HCT116 (cell line): ENCODE measurements at places on chromosomes 7 and 10. TPM values are rescaled to one million over a fixed set of nuclear protein-coding genes. Genes with fewer than 3 reads are reported as not detected.

DNA sequence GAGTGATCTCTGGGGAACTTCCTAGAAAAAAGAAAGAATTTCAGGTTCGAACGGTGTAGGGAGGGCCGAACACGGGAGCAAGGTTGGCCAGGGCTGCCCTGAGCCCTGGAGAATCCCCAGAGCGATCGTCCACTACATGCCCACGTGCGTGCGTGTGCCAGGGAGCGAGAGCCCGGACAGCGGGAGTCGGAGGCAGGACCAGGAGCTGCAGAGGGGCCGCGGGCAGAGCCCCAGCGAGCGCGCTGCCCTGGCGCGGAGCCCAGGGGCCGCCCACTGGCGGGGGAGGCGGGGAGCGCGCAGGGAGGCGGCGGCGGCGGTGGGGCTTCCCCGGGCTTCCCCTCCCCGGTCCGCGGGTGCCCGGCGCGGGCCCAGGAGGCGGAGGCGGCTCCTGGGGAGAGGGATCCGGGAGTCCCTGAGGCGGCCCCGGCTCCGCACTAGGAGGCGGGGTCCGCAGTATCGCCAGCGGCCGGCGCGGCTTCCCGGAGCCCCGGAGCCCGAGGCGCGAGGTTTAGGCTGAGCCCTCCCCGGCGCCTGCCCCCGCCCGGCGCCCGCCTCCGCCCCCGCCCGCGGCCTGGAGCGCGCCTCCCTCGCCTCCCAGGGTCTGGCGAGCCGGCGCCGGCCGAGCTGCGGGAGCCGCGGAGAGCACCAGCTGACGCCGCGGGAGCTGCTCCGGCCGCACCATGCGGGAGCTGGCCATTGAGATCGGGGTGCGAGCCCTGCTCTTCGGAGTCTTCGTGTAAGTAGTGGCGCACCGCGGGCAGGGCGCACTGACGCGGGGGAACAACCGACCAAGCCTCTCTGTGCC lies at the start of gene PLPP4:
TSS of gene PLPP4 (plus strand) at position 602 of the 805 bp plus-strand sequence. CDS start at position 681, 79 bp downstream.
- H3K36me3 ChIP-seq = no peaks in the 10 kb centered on the region
- no peak within 1 kb of the TSS for H3K4me3 ChIP-seq
- no peaks in the 10 kb centered on the region for H3K4me1 ChIP-seq
- H3K27ac ChIP-seq = no peak within 1 kb of the TSS
- H3K27me3 ChIP-seq = peaks cover 25% of the 10 kb centered on the region

- H3K36me3 ChIP-seq = no peaks in the 10 kb centered on the region
- H3K27ac ChIP-seq = no peak overlapping the region
- H3K4me3 ChIP-seq = no peak overlapping the region
- DNase-seq = peak; percentile 42
Observed at GRCh38 chr7:122951006-122951405, 44.5 kb downstream of the TAS2R16 start.

The TAS2R41 gene
- not detected for total RNA-seq

DNA sequence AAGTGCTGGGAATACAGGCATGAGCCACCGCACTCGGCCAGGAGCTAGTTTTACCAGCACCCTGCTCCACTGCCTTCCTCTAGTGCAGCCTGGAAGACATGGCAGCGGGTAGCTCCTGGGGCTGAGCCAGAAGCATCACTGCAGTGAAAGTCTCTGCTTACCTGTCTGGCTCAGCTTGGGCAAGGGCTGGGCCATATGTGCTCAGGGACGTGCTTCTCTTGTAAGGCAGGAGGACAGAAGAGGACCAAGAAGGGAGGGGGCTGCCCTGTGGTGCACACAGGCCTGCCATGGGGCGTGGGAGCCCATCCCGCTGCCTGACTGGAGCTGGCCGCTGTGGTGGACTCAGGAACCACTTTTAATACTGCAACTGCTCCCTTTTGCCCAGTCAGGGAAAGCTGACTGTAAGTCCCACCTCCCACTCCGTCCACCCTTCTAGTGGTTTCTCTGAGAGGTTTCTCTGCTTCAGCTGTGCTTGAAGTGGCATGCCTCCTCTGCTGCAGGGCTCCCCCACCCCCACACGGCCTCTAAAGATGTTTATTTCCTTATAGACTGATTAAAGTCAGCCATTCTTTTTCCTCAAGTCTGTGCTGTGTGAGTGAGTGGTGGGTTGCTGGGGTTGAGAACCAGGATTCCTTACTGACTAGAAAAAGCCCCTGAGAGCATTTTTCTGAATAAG lies 25.3 kb upstream of the C10orf95 start:
- peaks cover 11% of the 10 kb centered on the region for H3K36me3 ChIP-seq
- H3K27me3 ChIP-seq = no peaks in the 10 kb centered on the region
- DNase-seq = no peak

DNA sequence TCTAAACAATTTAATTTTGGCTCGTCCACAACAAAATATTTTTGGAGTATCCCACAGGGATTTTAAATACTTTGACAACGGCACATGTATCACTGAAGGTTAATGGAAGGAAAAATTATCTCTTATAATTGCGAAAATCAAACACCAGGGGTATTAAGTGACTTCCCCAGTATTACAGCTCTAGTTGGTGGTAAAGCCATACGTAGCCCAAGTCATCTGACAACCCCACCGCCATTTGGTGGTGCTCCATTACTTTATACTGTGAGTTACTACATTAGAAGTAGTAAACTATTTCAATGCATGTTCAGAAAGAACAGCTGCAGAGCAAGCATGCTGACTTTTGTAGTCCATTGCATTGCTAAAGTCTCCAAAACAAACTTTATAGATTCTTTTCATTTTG lies 179.7 kb downstream of the HGF start:
- H3K4me1 ChIP-seq = no peaks in the 10 kb centered on the region
- no peak for DNase-seq
- no peak overlapping the region for H3K27ac ChIP-seq
- no peaks in the 10 kb centered on the region for H3K27me3 ChIP-seq
- no peak overlapping the region for H3K4me3 ChIP-seq

GRCh38 chr7:48106906-48107659 lies 18.0 kb downstream of the UPP1 start:
- no peaks in the 10 kb centered on the region for H3K27me3 ChIP-seq
- no peak for DNase-seq
- no peak overlapping the region for H3K4me3 ChIP-seq
- H3K4me1 ChIP-seq = no peaks in the 10 kb centered on the region

DNA sequence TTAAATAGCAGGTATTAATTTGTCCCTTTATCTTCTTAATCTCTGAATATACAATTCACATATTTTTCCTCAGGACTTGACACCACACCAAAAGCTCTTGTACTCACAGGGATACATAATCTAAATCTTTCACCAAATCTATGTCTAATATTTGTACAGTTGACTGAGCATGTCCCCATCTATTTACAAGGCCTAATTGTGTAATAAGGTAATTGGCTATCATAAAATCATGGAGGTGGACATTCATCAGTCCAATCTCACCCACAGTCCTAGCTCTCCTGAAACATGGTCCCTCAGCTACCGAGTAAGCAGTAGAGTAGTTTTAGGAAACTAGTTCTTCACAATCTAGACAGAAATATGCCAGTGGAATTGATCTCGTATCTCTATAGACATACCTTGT lies 30.3 kb upstream of the EGFR start:
- H3K27me3 ChIP-seq = no peaks in the 10 kb centered on the region
- H3K36me3 ChIP-seq = no peaks in the 10 kb centered on the region
- no peak overlapping the region for H3K4me3 ChIP-seq
- H3K27ac ChIP-seq = no peak overlapping the region
- H3K4me1 ChIP-seq = no peaks in the 10 kb centered on the region

The TDRD1 gene
- not detected for total RNA-seq

- H3K4me1 ChIP-seq = peaks cover 4% of the 10 kb centered on the region; the same call in 1 of the 2 replicates
- H3K4me3 ChIP-seq = no peak overlapping the region
- no peak for DNase-seq
- no peaks in the 10 kb centered on the region for H3K36me3 ChIP-seq
Observed at GRCh38 chr7:50681432-50682045, 101.2 kb downstream of the GRB10 start.

DNA sequence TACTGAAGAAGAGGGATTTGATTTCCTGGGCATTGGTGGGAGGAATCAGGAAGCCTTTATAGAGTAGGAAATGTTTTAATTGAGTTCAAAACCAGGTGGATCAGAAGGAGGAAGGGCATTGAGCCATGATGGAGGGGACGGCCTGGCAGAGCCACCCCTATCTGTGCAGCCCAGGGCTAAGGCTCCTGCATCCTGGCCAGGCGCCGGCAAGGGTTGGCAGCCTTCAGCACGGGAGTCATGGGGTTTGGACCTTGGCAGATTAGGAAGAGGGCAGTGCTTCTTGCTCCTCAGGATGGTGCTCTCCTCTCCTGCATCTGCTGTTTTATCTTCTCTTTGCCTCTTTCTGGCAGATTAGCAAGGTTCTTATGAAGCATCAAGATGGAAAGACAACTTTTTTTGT lies 12.5 kb downstream of the ZNF862 start:
- no peaks in the 10 kb centered on the region for H3K36me3 ChIP-seq
- DNase-seq = no peak
- H3K27ac ChIP-seq = no peak overlapping the region
- no peak overlapping the region for H3K4me3 ChIP-seq

- DNase-seq = no peak
- no peaks in the 10 kb centered on the region for H3K27me3 ChIP-seq
- H3K27ac ChIP-seq = no peak overlapping the region
- peaks cover 10% of the 10 kb centered on the region; the same call in 1 of the 2 replicates for H3K4me1 ChIP-seq
- H3K4me3 ChIP-seq = no peak overlapping the region
- no peaks in the 10 kb centered on the region for H3K36me3 ChIP-seq
Observed at GRCh38 chr7:18894155-18894554, 223.3 kb downstream of the TWIST1 start.

- H3K4me3 ChIP-seq = no peak overlapping the region
- no peaks in the 10 kb centered on the region for H3K27me3 ChIP-seq
- peaks cover 12% of the 10 kb centered on the region for H3K4me1 ChIP-seq
Observed at GRCh38 chr7:140571538-140572122, 69.0 kb downstream of the DENND2A start.

The HHEX gene
- total RNA-seq = 11.0 TPM
